ENCODE measurements at places on chromosomes 6 and 20. TPM values are rescaled to one million over a fixed set of nuclear protein-coding genes. Genes with fewer than 3 reads are reported as not detected.

DNA sequence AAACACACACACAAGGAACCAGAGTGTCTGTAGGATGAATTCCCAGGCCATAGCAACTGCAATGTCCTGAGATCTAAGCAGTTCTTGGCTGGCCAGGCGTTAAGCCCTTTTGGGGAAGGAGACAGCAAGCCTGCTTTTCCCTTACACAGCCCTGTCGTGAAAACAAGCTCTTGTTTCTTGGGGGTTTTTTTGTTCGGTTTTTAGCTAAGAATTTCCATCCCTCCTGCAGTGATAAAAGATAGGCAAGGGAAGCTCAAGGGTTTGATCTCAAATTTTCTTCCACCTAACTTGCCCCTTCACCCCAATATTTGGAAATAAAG is 1.5 kb downstream of the TNFRSF21 start:
- peak; percentile 23 for DNase-seq

GRCh38 chr20:56626367-56627121 is 2.6 kb upstream of the TFAP2C start:
- no peak for DNase-seq

GRCh38 chr6:91704531-91704930 is 1117.7 kb upstream of the MAP3K7 start:
- no peak for DNase-seq

DNA sequence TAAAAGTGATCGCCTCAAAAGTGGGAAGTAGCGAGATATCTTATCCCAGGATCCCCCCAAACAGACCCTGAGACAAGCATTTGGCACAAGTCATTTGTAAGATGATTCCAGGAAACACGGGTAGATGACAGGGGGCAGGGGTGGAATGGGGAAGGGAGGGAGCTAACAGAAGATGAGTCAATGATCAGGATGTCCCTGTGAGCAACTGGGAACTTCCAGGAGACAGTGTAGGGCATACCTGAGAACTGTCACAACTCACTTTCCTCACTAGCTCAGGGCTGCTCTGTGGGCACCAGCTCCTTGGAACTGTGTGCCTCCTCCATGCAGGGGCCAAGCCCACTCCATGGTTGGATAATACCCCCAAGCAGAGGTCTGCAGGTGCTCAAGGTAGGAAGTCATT is 38.5 kb upstream of the VSX1 start:
- DNase-seq, result no peak

DNA sequence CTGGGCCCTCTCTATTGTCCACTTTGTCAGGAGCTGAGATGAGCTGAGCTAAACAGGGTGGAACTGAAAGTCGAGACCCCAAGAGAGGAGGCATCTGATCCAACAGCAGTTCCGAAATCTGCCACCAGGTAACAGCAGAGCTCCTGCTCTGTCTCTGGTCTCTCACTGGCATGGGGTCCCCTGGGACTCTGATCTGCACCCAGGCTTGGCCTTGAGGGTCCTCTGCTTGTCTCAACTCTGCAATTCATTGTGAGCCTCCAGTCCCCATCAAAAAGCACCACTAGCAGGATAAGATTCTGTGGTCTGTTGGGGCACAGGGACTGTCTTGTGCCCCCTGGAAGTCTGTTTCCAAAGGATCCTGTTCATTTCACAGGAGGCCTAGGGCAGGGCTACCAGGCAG is 62.5 kb upstream of the TOP1 start:
- DNase-seq, result no peak

GRCh38 chr6:107563694-107564588 is 74.0 kb downstream of the SOBP start:
- DNase-seq, result no peak

DNA sequence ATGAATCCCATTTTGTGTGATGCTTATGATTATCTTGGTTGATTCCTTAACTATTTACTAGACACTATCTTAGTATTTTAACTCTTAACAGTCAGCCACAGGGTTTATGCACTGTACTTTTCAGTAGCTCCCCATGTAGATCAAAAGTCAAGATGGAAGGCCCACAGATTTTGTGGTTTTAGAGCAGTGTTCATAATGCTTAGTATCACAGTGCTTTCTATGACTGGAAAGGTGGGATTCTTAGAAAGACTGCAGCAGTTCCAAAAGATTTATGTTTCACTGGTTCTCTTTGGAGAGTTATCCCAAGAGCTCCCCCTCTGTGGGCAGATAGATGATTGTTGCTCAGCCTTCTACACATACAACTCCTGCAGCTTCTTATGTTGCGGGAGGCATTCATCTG is 34.5 kb downstream of the ANKRD6 start:
- no peak for DNase-seq

GRCh38 chr6:148441454-148441911 is 98.8 kb downstream of the SASH1 start:
- peak; percentile 71 for DNase-seq

DNA sequence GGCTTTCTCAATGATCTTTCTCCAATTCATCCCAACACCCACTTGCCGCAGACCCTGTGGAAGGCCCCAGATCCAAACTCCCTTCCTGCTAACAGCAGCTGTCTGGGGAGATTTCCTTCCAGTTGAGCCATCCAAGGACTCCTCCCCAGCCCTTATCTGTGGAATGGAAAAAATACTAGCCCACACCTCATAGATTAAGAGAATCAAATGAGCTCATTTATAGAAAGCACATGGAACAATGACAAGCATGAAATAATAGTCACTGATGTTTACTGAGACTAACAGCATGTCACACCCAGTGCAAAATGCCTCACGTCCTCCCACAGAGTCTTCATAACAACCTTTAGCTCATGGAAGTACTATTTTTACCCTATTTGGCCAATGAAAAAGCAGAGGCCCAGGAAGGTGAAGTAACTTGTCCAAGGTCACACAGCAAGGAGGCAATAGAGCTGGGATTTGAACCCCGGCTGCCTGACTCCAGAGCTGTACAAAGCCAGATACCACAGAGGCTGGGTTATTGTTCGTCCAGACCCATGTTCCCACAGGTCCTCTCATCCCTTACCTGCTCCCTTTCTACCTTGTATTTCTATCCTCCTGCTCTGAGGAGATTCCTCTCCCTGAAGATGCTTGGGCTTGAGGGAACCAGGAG is 23.4 kb upstream of the PTGIS start:
- peak; percentile 98 for DNase-seq

DNA sequence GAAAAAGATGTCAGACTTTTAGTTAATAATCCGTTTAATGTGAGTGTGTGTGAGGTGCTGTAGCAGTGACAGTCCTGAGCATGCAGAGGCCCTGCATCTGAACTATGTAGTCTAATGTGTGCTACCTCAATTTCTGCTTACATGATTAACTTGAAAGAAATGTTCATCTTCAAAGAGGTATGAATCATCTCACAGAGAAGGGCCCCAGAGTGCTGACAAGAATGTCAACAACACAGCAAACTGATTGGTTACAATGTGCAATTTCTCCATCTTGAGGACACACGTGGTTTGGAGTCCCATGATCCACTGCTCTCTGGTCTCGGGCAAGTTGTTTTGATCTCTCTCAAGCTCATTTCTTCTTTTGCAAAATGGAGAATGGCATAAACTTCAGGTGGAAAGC is 61.7 kb upstream of the EMILIN3 start:
- peak; percentile 11 for DNase-seq

GRCh38 chr20:29497261-29497671 is 1760.2 kb upstream of the DEFB115 start:
- DNase-seq, result peak; percentile 4

- no peak for DNase-seq
Observed at GRCh38 chr6:150962436-150962835, 96.9 kb downstream of the MTHFD1L start.

DNA sequence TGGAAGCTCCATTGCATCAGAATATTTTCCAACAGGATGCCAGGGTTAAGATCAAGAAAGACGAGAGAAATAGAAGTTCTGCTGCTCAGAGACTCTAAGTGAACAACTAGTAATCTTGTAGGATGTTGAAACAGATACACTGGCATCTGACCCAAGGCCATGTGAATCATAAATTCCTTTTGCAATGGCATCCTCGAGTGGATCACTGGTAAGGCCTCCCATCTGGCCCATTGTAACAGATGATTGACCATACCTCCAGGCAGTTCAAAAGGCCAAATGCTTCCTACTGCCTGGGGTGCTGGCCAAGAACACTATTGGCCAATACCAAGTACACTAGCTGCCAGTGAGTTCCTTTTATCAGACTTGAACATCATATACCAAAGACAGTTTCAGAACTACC is 9.9 kb upstream of the SLC17A3 start:
- DNase-seq, result peak; percentile 71

DNA sequence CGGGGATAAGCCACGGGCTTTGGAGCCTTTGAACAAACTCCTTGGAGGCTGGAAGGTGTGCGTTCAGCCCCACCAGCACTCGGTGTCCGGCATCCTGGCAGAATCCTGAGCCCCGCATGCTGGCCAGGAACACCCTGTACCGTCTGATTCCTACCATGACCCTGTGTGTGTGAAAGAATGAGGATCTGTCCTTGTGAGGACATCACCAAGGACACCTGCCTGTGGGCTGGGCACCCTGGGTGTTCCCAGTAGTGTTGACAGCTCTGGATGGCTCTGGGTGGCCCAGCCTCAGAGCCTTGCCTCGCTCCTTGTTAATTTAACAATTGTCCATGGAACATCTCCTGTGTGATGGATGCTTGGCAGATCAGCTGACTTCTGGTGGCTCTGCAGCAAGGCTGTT is 234.3 kb downstream of the QKI start:
- DNase-seq, result no peak

DNA sequence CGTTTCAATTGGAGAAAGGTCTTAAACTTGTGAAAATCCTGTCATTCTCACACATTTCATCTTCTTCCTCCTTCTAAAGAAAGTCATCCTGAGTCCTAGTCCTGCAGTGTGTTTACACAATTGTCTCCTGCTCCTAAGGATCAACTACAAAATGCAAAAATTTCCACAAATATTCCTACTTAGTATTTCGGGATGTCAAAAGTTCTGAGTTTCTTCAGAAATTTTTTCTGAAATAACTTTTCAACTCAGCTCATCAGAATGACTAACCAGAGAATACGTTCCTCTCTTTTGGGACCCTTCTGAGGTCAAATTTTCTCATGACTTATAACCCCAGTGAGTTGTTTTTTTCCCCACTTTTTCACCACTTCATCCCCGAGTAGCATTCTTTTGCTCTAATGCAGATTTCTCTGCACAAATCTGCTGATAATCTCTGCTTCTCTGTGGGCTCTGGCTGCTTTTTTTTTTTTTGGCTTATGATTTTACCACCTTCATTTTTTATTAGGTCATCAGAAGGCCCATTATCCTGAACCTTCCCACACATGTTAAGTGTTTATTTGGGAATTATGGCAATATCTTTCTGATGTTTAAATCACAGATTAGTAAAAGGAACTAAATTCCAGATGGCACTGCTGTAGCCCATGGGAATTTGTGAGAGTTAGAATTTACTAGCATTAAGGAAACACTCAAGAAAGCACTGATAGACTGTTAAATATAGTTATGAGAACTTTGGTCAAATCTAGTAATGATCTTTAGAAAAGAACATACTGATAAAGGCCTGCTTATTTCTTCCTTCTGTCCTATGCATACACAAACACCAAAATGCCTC is 41.4 kb downstream of the MAP3K5 start:
- peak; percentile 10 for DNase-seq

- DNase-seq, result no peak
Observed at GRCh38 chr6:165594584-165595333, 68.3 kb downstream of the PDE10A start.

- no peak for DNase-seq
Observed at GRCh38 chr6:66568271-66568670, 861.2 kb upstream of the EYS start.

DNA sequence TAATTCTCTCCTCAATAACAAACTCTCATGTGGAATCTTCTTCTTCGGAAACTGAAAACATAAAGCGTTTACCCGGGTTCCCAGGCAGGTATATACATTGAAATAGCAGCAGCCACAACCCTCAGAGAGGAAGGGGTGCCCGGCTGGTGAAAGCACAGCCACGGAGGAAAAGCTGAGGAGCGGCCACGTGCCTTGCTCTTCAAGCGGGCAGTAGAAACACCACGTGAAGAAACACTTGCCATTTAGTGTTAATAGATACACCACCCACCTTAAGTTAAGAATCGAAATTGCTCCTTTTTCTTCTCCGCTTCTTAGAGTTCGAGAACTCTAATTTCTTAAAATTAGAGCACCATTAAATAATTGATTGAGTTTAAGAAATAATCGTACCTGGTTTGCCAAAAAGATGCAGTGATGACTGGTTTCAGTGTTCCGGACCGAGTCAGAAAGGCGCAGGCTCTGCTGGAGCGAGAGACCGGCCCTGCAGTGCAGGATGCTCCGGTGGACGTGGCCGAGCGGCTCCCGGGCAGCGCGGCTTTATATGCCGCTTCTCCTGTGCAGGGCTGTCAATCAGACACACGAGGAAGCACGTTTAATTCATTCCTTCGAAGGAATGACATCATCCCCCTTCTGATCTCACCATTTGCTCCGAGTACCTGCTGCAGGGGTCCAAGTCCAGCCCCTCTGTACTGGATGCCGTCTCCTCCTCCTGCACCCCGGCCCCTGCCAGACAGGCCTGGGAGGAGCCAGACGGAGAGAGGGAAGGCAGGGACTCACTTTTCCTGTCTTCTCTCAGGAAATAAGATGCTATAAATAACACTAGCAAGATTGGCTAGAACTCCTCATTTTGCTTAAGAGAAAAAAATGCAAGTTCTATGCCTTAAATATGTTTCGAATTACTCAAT is at the start of gene THBS2:
Gene THBS2 (minus strand): TSS at position 510 of the 902 bp plus-strand sequence. CDS start 3,062 bp downstream, outside the sequence.
- DNase-seq, result peak; percentile 99

GRCh38 chr6:12709556-12710232 is 6.9 kb upstream of the PHACTR1 start:
- DNase-seq, result no peak

DNA sequence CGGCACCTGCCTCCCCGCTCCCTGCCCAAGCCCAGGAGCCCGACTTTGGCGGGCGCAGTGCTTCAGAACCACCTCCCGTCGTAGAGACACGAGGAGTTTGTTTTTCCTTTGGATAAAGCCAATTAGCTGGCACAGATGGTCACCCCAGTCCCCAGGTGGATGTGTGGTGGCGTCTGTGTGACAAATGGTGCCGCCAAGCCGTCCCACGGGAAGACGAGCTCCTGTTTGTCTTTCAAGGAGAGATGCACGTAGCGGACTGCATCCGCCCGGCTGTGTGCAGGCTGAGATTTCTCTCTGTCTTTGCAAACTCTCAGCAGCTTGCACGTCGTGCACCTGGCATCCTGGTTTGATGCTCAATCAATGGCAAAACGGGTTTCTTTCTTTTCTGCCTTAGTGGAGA is 16.1 kb upstream of the MRGBP start:
- DNase-seq, result no peak

GRCh38 chr6:1867197-1867596 is 257.5 kb downstream of the FOXC1 start:
- no peak for DNase-seq

DNA sequence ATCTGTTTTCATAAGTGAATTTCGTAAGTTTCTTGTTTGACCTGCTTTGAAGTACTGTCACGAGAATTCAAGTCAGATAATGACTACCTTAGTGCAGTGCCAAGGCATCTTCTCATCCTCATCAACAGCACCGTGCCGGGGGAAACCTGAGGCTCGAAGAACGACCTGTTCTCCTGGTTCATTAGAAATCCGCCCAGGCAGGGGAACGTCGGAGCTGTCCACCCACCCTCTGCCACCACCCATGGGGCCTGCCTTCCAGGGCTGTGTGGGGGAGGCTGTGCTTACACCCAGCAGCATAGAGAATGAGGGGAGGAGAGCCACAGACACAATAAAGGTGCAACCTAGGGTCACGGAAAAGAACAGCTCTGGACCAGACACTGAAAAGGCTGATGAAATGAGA is 101.6 kb downstream of the RAMACL start:
- DNase-seq, result no peak

The SLC52A3 gene
- not detected for total RNA-seq

The SLC22A3 gene
- total RNA-seq, result 1.5 TPM

The BTN1A1 gene
- total RNA-seq, result not detected

The MEP1A gene
- total RNA-seq, result not detected

The CAGE1 gene
- 0.33 TPM for total RNA-seq

The RAET1E gene
- total RNA-seq, result 0.63 TPM

The DDX39B gene
- 290 TPM for total RNA-seq

The NKX2-2 gene
- not detected for total RNA-seq
